NCI-H2029 (cell line): ENCODE measurements at places on chromosomes 11 and 22.

DNA sequence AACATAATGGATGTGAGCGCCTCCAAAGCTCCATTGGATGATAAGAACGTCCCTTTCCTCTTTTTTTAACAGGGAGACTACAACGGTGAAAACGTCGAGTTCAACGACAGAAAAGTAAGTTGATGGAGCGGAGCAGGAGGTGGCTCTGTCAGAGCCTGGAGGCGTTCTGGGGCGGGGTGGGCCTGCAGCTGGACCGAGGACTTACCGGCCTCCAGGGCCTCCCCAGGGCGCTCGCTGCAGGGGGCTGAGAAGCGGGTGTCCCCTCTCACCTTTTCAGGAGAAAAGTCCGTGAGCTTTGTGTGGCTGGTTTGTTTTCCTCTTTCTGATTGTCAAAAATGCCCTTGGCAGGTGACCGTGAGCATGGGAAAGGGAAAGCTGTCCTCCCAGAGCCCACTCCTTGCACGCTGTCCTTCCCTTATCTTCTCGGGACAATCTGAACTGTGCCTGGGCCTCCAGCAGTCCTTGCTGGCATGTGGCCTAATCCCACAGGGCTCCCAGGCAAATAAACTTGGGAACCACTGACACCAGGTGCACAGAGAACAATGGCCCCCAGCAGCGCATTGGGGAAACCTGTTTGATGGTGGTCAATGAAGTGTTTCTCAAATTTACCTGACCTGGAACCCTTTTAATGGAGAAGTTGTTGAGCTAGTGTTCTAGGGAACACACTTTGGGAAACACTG lies 38.4 kb downstream of the ANO1 start:
- DNase-seq, result no peak

- no peak for DNase-seq
Observed at GRCh38 chr11:63996512-63996911, 10.3 kb downstream of the OTUB1 start.

- DNase-seq, result peak; percentile 79
Observed at GRCh38 chr11:94885133-94885532, 88.2 kb downstream of the CWC15 start.

GRCh38 chr11:128420265-128420664 lies 167.1 kb downstream of the ETS1 start:
- no peak for DNase-seq

GRCh38 chr11:59380263-59381059 lies 21.8 kb downstream of the OR5AN1 start:
- DNase-seq, result no peak

GRCh38 chr22:19665784-19666672 lies 48.3 kb upstream of the SEPTIN5 start:
- DNase-seq, result no peak

- no peak for DNase-seq
Observed at GRCh38 chr11:134691985-134692384, 279.9 kb upstream of the B3GAT1 start.

GRCh38 chr11:70105369-70105754 lies 27.2 kb downstream of the ANO1 start:
- no peak for DNase-seq

GRCh38 chr22:46580940-46581537 lies 39.1 kb upstream of the GRAMD4 start:
- no peak for DNase-seq

DNA sequence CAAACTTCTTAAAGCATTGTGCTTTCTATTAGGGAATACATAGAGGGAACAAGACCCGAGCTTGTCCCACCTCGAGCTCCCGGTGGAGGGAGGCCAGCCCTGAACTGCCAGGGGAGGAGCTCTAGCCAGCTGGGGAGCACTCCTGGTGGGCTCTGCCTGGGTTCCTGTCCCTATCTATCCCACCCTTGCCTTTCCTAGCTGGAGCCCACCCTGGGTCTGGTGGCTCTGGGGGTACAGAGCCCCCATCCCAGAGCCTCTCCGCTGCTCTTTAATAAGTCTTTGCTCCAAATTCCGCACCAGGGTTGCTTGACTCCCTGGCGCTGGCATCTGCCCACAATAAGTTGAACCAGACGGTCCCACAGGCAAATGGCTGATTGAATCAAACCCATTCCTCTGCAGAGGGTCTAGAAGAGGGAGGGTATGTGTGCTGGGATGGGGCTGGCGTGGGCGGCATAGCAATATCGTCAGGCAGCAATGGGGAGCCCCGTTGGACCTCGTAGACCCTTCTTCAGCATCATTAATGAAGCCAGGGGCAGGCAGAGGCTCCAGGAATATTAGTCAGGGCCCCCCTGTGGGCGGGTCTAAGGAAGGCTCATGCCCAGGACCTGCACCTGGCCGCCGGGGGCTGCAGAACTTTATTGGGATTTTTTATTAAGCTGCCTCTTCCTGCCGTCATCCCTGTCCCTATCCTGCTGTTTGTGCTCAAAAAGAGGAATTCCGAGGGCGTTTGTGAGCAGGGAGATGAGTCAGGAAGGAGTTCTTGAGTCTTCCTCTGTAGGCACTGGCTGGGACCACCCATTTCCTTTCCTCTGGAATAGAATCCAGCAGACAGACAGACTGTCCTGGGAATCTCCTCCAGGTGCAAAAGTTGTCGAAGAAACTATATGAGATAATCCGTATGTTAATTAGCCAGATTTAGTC lies 38.5 kb upstream of the RIC3 start:
- DNase-seq, result no peak

GRCh38 chr11:57885298-57886050 lies 123.9 kb downstream of the CTNND1 start:
- no peak for DNase-seq

DNA sequence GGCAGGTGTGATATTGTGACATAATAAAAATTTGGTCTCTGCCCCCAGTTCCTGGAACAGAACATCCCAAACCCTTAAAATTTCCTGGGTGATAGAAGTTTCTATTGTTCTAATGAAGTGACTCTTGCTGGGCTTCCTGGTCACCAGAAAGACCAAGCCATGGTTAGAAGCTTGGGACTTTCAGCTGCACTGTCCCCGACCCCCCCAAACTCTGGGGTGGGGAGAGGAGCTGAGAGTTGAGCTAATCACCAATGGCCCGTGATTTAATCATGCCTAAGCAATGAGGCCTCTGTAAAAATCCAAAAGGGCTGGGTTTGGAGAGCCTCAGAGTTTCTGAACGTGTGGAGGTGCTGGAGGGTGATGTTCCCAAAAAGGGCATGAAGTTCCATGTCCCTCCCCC lies 54.8 kb upstream of the FTH1 start:
- DNase-seq, result no peak

DNA sequence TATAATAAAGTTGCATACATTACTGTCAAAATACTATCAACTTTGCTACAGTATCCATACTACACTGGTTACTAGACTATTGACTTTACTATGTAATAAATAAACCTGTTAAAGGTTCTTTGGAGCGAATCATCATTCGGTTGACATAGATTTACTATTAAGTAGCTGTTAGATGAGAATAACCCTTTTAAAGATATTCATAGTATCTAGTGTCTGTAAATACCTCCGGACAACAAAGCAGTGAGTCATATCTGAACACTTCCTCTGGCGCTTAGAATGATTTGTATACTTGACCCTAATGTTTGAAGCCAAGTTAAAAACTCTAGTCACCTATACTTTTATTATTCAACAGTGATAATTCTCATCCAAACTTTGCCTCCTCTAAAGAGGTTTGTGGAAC lies 84.7 kb downstream of the MSANTD4 start:
- no peak for DNase-seq

- no peak for DNase-seq
Observed at GRCh38 chr11:2129308-2129698, 9.9 kb downstream of the IGF2 start.
